Motor neuron (in vitro differentiated cells): ENCODE measurements at places on chromosomes 7 and 10.

- ATAC-seq, result peak; percentile 32
Measured at GRCh38 chr7:37068902-37069301, 344.6 kb upstream of the AOAH start.

DNA sequence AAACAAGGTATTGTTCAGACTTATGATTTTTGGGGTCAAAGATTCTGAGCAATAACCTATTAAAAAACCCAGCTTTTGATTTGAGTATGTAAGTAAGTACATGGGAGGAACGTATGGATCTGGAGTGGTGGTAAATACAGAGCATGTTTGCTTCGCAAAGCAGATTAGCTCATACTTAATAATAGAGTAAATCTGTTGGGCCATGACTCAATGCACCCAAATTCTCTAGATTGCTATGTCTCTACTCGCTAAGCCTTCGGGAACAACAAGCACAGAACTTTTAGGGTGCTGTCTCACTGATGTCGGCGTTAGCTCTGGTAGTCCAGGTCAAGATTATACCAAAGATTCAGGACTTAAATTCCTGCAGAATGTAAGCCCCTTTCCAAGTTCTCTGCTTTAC lies 807 bp upstream of the MINPP1 start:
- ATAC-seq, result no peak

- no peak for ATAC-seq
Measured at GRCh38 chr7:35748371-35748770, 52.5 kb upstream of the SEPTIN7 start.

- ATAC-seq, result no peak
Measured at GRCh38 chr10:93804200-93804599, 46.5 kb downstream of the LGI1 start.

- no peak for ATAC-seq
Measured at GRCh38 chr7:106523482-106523881, 137.5 kb downstream of the CCDC71L start.

DNA sequence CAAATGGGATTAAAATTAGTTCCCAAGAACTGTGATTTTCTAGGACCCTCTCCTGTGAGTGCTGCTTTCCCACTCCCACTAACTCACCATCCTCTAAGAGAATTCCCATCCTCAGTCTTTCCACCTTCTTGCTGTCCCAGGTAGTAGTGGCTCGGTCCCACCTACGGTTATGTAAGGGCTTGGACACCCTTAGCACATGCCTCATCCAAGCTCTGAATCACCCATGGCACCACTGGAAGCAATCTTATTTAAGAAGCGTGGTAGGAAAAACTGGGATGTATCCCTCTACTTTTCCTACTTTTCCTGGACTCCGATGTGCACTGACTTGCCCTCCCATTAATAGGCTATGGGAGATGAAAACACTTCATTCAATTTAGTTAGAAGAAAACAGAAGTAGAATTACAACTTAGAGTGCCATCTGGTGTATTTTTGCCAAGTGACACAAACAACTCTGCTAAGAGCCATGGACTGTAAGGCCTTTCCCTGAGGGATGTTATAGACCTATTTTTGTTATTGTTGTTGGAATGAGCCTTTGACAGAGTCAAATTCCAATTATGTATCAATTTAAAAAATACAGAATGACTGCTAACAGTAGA lies 13.7 kb upstream of the ANKRD22 start:
- no peak for ATAC-seq

- ATAC-seq, result no peak
Measured at GRCh38 chr10:107966826-107967225, 802.3 kb upstream of the SORCS1 start.
